Activated gamma-delta T cell (primary cell): ENCODE measurements at places on chromosomes 7 and 10.

GRCh38 chr7:117538053-117538452, 58.2 kb downstream of the CFTR start:
- DNase-seq: no peak

- DNase-seq: no peak
Measured at GRCh38 chr10:35834877-35835494, 192.9 kb upstream of the FZD8 start.

DNA sequence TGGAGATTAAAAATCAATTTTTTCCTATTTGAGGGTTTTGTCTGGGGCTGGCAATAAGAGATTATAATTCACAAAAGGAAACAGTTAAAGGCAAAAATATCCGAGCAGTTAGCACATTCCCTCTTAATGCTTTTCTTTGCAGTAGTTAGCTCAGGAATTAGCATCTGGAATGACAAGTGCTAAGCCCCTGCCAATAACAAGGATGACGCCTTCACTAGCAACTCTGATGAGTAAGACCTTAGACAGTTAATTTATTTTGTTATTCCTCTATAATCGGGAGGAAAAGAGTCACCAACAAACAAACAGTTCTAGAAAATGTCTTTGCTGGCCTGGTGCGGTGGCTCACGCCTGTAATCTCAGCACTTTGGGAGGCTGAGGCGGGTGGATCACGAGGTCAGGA, 151.3 kb downstream of the TRIL start:
- no peak for DNase-seq

DNA sequence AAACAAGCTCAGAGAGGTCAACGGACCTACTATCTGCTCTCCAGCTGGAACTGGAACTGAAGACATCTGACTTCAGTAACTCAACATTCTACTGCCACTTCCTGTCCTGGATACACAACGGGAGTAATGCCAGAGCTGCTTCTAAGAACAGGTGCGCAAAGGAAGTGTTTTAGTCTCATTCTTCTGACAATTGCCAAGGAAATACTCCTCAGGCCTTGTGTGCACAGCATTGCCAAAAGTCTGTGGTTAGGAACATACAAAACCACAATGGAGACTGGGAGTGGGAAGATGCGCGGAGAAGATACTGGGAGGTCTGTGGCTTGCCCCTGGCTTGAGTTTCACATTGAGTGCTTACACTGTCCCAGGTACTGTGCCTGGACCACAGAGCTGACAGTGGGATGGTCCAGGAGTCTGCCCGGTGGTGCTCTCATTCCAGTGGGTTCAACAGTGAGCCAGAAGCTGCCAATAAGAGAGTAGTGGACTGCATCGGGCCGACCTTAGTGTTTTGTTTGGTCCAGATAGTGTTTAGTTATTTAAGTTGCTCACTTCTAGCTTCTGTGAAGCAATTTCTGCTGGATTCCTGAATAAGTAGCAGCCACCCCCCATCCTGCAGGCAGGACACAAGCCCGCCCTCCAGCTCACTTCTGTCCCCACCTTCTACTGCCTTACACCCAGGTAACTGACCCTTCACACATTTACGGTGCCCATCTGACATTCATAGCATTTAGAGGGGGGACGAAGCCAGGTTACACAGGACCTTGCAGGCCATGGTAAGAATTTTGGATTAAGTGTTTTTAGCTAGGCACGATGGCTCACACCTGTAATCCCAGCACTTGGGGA, 10.3 kb downstream of the TBL2 start:
- no peak for DNase-seq

DNA sequence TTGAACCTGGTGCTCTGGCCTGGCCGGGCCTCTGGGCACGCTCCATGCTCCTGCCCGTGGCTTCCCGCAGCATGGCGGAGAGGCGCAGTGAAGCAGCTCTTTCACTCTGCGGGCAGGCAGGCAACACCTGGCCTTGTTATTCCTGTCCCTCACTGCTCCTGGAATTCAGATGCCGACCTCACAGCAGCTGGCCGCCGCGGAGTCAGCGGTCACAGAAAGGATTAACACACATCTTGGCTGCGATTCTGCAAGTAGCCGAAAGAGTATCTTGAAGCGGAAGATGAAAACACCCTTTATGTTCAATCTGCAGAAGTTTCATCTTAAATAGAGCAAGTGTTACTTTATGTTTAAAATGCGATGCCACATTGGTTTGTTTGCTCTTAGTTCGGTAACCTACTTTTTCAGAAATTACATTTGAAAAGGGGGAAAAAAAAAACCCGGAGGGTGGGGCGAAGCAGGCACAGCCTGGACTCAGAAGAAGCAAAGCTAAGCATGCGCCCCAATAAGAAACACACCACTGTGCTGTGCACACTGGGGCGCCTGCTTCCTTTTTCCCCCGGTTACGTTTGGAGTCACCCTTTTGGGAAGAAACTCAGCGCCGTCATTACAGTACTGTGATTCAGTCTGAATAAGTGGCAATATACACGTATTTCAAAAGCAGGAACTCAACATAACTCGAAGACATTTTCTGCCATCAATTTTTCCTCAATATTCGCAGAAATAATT, 42.3 kb downstream of the BRI3 start:
- no peak for DNase-seq

DNA sequence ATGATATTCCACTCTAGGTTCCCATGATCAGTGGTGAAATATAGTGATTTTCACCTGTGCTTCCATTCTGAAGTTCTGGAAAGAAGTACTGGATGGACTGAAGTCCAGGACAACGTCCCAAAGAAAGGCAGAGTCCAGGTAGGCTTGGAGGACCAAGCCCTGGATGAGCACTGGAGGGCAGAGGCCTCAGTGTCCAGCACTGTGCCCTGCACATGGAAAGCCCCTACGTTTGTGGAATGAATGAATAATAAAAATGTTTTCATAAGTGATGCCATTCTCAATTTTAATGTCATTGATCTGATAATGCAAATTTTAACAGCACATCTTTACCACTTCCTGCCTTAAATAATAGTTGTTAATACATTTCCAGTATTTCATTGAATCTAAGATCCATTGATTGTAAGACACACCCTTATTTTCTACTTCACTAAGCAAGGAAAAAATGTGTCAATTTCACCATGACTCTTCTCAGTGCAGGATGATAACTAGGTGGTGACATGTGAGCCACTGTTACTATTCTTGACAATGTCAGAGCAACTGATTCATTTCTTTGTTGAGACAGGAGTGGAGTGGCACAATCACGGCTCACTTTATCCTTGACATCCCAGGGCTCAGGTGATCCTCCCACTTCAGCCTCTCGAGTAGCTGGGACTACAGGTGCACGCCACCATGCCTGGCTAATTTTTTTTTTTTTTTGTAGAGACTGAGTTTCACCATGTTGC, 35.2 kb downstream of the ZNF783 start:
- DNase-seq: no peak

DNA sequence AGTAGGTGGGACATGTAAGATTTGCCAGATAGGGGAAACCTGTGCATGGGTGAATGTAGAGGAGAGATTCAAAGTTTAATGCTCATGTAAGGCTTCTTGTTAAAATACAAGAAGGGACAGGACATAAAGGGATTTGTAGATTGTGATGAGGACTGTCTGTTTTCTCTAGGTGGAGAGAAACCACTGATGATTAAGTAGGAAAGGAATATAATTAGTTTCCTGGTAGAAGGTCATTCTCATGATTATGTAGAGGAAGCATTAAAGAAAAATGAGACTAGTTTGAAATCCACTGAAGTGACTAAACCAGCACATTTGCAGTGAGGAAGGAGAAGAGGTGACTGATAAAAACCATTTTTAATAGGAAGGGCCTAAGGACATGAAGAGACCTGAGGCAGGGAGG, 19.6 kb upstream of the MACC1 start:
- DNase-seq: no peak

DNA sequence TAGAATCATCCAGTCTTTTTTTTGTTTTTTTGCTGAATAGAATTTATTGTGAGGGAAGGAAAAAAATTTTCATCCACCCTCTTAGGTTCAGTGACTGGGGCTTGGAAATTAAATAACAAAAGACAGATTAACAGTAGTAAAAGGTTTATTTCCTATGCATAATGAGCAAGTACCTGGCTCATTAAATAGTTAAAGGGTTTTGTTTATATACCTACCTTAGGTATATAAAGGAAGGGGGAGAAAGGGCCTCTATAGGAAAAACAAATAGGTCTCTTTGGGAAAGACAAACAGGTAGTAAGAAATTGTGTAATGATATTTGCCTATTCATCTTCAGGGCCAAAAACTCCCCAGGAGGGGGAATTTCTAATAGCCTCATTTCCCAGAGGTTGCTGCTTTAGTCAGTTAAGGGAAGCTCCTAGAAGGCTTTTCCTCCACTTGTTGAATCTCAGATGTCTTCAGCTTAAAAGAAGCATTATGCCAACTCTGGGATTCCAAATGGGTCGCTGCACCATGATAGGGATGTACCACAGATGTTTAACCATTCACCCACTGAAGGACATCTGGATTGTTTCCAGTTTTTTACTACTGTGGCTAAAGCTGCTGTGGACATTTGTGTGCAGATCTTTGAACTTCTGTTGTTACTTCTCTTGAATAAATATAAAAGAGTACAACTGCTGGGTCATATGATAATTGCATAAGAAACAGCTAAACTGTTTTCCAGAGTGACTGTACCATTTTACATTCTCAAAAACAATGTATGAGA, 11.3 kb downstream of the ACADSB start:
- DNase-seq: no peak
